ENCODE measurements at places on chromosomes 7 and 10.

DNA sequence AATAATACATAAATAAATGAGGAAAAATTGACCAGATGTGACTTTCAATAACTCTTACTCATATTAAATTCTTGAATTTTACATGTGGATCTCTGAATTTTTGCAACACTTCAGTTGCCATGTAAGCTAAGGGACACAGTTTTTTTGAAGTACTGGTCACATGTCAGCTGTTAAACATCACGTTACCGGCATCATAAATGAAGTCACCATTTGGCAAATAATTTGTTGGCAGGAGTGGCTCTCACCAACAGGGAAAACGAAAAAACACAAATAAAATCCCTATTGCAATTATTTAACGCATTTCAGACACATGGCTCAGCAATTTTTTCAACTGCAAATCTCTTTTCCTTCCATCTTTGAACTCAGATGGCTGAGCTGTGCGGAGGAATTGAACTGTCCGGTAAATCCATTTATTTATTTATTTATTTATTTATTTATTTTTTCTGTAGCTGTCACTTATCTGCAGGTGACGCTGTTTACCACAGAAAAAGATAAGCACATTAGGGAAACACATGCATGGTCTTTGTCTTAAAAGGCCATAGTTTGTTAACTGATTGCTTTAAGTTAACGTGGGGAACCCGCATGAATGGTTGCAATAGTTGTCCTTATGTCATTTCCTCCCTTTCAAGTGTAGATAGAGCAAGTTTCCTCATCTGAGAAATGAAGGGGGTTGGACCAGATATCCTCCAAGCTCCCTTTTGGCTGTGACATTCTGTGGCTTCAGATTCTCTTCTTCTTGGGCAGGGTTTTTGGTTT lies 64.7 kb upstream of the JAZF1 start:
- no peak for DNase-seq

GRCh38 chr7:69177461-69177861 lies 420.8 kb upstream of the AUTS2 start:
- no peak for DNase-seq

- DNase-seq = no peak
Observed at GRCh38 chr7:155007947-155008346, 5.0 kb upstream of the PAXIP1 start.

GRCh38 chr10:100970076-100970913 lies 991 bp downstream of the SEMA4G start:
- DNase-seq = no peak

GRCh38 chr7:45495618-45496017 lies 78.5 kb upstream of the ADCY1 start:
- DNase-seq = no peak

DNA sequence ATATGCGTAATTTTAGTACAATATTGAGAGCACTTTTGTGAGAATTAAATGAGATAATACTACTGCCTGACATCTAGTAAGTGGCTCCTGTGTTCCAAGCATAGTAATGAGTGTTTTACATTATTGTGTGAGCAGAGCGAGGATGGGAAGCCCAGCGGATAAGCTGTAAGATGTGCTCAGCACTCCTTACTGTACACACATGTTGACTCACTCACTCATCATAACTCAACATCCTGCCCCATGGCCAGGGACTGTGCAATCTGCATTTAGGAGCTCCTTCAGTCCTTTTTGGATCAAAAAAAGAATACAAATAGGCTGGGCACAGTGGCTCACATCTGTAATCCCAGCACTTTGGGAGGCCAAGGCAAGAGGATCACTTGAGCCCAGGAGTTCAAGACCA lies 72.9 kb upstream of the NEBL start:
- DNase-seq = no peak

- DNase-seq = no peak
Observed at GRCh38 chr7:52811537-52811936, 223.9 kb upstream of the POM121L12 start.

DNA sequence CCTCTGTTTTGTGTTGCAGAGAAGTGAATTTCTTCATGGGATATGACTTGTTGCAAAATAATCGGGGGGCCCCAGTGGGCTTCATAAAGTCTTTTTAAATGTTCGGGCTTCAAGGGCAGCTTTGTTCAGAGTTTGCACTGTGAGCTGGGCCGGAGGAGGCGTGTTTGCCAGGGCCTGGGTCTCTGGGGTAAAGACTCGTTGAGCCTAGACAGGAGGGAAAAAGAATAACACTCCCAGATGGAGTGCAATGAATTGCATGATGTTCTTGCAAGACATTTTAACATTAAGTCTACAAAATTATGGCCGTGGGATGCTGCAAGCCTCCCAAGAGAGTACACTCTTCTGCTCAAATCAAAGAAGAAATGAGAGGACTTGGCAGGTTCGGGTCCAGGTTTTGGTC lies 23.6 kb downstream of the BMPER start:
- DNase-seq = no peak

DNA sequence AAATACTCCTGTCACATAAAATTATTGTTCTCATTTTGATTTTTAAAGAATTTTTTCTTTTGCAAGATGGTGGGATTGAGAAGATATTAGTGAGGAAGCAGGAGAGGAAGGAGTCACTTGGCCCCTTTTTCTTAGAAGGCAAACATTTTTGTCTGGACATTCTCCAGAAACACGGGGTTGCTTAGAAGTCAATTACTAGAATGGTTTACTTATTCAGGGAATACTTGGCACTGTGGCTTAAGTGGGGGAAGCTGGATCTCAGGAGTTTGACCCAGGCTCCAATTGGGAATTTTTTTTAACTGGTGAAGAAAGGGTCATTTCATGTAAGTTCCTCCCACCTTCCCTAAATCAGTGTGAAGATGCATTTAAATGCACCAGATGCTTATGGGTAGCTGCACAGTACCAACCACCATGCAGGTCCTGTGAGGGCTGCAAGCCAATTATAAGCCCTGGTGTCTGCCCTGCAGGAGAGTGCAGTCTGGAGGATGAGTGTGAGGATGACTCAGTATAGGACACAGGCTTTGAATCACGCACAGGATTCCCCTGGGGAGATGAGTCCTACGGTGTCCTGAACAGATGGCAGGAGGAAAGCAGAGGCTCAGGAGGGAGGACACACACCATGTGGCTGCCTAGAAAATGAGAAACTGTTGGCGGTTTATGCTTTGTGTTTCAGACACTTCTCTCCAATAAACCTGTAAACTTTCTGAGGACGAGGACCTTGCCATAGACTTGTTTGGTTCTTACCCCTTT lies 299.1 kb downstream of the PLXNA4 start:
- no peak for DNase-seq

DNA sequence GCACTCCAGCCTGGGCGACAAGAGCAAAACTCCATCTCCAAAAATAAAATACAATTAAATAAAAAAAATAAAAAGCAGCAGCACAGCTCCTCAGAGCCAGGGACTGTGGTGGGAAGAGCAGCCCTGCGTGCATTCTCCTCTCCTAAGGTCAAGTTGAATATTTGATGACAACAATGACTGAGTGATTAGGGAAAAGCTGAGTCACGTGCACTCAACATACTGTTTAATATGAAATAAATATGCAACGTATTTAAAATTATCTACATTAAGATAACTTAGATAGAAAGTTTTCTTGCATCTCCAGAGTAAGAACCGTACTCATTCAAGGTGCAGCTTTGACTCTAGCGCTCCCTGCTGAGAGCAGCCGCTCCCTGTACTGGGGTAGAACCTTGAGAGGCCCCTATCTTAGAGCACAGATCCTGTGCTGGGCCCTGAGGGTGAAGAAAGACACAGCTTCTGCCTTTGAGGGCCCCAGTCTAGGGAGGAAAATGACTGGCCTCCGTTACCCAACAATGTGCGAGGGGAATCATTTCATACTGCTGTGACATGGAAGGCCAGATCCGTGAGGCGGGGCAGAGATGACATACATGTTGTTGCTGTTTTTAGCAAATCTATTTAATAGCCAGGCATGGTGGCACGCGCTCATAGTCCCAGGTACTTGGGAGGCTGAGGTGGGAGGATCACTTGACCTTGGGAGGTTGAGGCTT lies 81.1 kb downstream of the SVIL start:
- no peak for DNase-seq

DNA sequence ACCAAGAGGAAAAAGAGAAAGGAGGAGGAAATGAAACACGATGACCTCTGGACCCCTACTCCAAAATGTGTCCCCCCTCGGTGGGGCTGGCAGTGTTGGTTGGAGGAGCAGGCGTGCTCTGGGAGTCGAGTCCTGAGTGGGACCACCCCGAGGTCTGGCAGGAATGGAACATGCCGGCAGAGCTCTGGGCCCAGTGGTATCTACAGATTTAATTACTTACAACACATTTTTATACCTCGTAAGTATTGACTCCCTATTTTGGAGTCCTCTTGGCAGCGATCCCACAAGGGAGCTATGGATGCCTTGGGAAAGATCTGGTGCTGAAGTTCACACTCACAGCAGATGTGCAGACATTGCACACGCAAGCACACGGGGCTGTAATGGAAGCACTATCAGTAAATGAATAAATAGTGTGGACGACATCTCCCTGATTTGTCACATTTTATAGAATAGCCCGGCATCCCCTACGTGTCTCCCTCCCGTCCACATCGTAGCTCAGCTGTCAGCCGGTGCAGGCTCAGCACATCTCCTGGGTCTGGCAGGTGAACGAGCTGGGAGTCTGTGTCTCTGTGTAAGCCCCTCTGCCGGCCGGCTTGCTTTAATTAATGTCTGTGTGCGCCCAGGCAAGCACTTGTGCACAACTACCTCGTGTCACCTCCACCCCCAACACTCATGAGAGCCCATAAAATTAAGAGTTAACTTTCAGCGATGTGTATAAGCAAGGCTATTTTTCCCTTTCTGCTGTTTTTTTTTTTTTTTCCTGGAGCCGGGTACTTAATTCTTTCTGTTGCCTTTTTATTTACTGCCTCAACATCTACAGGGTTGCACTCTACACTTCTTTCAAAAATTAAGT lies 603.2 kb downstream of the LRMDA start:
- DNase-seq = no peak

- DNase-seq = no peak
Observed at GRCh38 chr10:18681971-18682411, 22.8 kb downstream of the ARL5B start.

DNA sequence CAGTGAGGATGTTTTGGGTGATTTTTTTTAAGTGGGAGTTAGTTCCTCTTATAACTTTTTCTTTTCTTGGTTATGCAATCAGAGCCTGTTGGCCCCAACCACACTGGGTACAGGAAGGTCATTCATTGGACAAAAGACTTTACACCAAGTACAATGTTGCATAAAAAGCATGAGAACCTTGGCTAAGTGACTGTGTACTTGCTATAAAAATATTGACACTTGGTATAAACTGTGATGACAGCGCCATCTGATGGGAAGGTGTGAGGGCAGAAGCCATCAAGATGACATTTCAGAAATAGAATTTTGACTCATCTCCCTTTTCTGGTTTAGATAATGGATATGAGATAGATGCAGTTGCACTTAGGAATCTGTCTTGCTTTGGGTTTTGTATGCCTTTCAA lies 126.4 kb upstream of the CCDC6 start:
- DNase-seq = peak; percentile 17

DNA sequence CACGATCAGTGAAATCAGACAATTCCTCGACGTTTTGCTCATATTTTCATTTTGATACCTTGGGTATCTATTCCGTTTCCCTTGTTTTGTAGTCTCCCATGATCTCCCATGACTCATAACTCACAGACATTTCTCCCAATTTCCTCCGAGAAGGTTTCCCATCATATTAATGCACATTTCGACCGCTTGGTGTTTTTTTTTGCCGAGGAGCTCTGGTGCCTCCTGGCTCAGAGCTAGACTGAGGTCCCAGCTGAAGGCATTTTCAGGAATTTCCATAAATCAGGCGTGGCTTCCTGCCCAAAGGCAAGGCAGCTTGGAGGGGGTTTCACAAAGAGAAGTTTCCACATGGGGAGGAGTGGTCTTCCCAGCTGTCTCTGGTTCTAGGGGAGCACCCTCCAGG lies 148.2 kb upstream of the TNS3 start:
- no peak for DNase-seq

DNA sequence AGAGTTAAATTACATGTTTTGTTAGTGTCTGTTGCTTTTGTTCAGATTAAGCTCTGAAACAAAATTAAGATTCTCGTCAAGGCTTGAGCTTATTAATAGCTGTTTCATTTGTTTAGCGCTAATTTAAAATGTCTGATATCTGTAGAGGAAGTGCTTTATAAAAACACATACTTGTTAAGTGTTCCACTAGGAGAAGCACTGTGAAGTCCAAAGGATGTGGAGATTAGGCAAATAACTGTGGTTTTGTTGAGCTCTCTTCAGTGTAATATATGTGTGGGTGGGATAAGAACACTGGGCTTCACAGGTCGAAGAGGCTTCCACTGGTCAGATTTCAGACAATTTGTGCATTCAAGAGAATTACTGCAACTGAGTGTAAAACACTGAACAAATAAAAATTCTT lies 242.0 kb downstream of the AUTS2 start:
- no peak for DNase-seq

GRCh38 chr10:17989908-17990767 lies 38.4 kb downstream of the SLC39A12 start:
- DNase-seq = no peak

DNA sequence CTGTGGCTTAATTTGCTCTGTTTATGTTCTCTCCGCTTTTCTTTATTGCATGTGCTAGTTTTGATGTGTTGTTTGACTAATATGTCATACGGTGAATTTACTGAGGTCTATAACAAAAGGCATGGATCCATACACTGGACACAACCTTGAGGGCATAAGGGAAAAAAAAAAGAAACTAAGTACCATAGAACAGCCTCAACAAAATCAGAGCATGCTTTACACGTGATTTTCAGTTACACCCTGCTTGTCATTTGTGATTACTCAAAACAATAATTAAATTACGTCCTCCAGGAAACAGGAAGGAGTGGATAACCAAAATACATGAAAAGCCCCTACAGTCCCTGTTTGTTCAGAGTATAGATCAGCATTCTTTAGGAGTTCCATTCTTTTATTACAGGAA lies 150.5 kb downstream of the CRPPA start:
- DNase-seq = no peak

GRCh38 chr10:101732096-101732495 lies 37.1 kb upstream of the FBXW4 start:
- DNase-seq = no peak

- no peak for DNase-seq
Observed at GRCh38 chr10:59499460-59499859, 137.1 kb upstream of the FAM13C start.

DNA sequence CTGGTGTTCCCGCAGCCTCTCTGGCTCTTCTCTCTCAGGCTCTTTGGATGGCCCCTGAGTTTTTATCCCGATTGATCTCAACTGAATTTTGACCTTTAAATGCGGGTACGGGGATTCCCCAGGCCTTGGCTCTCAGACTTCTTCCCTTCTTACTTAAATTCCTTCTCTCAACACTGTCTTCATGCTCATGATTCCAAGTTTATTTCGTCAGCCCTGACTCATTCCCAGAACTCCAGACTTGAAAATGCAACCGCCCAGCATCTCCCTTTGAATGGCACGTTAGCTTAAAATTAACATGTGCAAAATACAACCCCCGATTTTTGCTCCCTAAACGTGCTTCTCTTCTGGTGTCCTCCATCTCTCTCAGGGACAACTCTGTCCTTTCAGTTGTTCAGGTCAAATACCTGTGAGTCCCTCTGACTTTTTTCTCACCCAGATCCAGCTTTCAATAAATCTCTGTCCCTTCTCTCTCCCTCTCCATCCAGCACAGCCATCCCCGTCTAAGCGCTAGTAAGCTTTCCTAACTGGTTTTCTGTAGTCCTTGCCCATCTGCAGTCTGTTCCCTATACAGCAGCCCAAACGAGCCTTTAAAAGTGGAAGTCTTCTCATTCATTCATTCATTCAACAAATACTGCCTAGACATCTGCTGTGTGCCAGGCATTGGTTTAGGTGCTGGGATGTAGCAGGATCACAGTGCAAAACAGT lies 7.1 kb downstream of the HECW1 start:
- no peak for DNase-seq

All from activated CD4-positive, alpha-beta T cell treated with anti-CD3 and anti-CD28 coated beads for 24 hours (primary cell).